ENCODE measurements at places on chromosomes 7 and 10.

DNA sequence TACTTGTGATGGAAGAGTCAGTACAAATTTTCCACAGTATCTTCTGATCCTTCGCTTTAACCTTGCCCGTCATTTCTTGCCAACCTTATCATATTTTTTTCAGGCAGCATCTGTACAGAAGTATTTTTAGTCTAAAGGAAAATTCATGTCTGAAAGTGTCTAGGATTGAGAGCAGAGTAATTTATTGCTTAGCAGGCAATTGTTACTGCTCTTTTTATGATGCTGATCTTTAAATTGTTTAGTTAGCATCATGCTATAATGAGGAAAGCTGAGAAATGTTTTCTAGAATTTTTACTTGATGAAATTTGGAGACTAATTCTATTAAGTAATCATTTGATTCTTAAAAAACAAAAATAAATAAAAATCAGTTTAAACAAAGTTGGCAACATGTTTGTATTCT is 20.6 kb downstream of the KAT6B start:
- DNase-seq = no peak
- H3K27ac ChIP-seq = no peak overlapping the region
- peaks cover 12% of the 10 kb centered on the region for H3K4me1 ChIP-seq
- no peaks in the 10 kb centered on the region for H3K27me3 ChIP-seq
- H3K4me3 ChIP-seq = no peak overlapping the region
- peaks cover 17% of the 10 kb centered on the region for H3K36me3 ChIP-seq

DNA sequence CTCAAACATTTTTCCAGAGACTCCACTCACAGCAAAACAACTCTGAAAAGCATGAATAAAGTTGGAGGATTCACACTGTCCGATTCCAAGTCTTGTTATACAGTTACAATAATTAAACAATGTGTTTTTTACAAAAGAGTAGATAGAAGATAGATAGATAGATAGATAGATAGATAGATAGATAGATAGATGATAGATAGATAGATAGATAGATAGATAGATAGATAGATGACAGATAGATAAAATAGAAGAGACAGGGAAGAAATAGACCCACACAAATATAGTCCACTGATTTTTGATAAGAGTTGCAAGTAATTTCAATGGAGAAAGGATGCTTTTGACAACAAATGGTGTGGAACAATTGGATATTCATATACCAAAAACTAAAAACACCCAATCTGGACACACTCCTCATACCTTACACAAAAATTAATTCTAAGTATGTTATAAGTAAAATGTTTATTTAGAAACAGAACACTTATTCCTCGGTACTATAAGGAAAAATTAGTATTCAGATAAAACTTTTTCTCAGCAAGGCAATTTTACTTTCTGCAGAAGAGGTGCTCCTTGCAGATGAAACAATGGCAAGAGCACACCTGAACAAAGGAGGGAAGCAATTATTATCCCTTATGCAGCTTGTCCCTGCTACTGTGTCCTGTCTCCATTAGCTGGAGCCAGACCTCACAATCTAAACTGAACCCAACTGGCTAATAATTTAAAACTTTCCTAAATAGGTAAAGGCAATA is 5.7 kb upstream of the TAS2R39 start:
- H3K4me3 ChIP-seq = no peak overlapping the region
- no peaks in the 10 kb centered on the region for H3K27me3 ChIP-seq
- no peak for DNase-seq
- H3K36me3 ChIP-seq = no peaks in the 10 kb centered on the region

- H3K4me1 ChIP-seq = peaks cover 41% of the 10 kb centered on the region
- no peak for DNase-seq
- no peak overlapping the region for H3K4me3 ChIP-seq
- H3K36me3 ChIP-seq = no peaks in the 10 kb centered on the region
- H3K27me3 ChIP-seq = no peaks in the 10 kb centered on the region
- no peak overlapping the region for H3K27ac ChIP-seq
Measured at GRCh38 chr10:88292185-88292514, 291.0 kb downstream of the RNLS start.

DNA sequence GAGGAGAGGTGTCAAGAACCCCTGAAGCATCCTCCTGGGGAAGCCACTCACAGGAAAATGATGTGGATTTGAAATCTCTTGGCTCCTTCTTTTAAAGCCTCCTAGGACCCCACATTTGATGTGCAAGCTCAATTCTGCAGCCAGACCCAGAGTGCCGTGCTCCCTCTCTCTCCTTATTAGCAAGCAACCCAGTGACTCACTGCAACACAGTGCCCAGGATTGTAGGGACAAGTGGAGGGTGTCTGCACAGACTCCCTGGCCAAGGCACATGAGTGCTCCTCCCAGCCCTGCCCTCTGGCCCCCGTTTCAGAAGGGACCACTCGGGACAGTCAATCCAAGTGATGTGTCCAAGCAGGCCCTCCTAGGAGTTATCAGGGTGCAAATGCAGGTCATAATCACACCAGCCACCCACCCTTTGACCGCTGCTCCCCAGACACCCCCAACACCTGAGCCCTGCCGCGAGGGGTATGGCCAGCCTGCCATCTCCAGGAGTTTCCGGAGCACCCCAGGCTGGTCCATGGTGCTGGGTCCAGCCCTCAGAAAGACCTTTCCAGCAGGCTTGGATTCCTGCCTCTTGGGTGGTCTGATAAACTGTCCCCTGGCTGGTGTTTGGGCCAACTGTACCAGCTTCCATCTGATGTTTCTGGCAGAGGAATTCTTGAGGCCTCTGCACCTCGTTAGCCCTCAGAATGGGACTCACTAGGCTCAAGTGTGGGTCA is 54.5 kb upstream of the CXCL12 start:
- DNase-seq = no peak
- no peak overlapping the region for H3K4me3 ChIP-seq
- no peaks in the 10 kb centered on the region for H3K27me3 ChIP-seq
